ENCODE measurements at places on chromosomes 7 and 10.

- DNase-seq, result no peak
Measured at GRCh38 chr7:130398526-130399090, 18.3 kb downstream of the CPA1 start.

- no peak for DNase-seq
Measured at GRCh38 chr7:127251465-127252376, 1.0 kb downstream of the GRM8 start.

GRCh38 chr7:102140952-102141370 is 145.7 kb upstream of the SH2B2 start:
- peak; percentile 21 for DNase-seq

GRCh38 chr7:4277936-4278335 is 404.2 kb upstream of the FOXK1 start:
- DNase-seq, result no peak

GRCh38 chr7:111320133-111320532 is 229.2 kb downstream of the LRRN3 start:
- DNase-seq, result no peak

GRCh38 chr7:129561677-129562359 is 49.7 kb upstream of the NRF1 start:
- peak; percentile 43 for DNase-seq

- no peak for DNase-seq
Measured at GRCh38 chr10:91190876-91191583, 29.4 kb upstream of the PCGF5 start.

- no peak for DNase-seq
Measured at GRCh38 chr10:116720668-116721546, 21.5 kb downstream of the HSPA12A start.

DNA sequence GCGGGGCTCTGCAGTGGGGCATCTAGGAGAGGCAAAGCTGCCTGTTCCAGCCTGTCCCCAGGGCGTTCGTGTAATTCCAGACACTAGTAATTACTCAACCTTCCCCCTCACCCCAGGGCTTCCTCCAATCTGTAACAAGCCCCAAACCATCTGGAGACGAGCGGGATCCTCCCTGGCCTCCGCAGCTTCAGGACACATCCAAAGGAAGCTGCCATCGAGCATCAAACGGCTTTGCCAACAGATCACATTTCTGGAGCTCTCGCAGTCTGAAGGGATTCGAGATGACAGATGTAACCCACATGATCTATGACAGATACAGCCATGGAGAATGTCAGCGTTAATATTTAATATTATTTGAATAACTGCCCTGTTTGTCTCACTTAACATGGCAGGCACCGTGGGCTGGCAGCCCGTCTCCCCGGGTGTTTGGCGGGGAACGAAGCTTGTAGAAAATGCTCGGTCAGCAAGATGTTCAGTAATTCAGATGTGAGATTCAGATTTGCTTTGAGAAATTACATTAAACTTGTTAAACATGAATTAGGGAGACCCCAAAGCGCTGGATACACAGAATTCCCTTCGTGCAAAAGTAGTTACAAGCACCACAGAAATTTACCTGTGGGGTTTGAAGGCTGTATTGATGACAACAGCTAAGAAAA is 108.5 kb upstream of the C7orf33 start:
- no peak for DNase-seq

DNA sequence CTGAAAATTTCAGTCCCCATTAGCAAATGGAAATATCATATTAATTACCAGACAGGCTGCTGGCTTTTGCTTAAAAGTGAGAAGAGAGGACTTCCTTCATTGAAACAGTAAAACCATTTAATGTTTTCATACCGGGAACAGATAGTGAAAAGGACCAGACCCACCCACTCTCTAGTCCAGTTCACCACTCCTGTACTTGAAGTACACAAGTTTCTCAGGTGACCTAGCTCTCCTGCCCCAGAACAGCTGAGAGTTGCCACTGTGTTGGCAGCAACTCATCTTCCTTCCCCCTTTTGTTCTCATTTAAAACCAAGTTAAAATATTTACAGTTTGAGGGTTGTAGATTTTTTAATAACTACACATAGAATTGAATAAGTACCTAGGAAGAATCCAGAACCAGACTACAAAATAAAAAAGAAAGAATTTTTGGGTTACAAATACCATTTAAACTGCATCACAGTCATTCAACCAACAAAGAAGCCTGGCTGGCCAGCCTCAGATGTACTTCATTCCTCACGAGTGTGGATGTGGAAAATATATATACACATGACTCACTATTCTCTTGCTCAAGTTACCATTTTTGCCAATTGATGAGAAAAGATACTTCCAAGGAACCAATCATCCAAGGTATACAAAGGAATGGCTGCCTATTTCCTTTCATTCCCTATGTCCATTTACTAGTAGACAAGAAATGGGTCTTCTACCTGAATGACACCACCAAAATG is 68.1 kb downstream of the VPS41 start:
- no peak for DNase-seq

DNA sequence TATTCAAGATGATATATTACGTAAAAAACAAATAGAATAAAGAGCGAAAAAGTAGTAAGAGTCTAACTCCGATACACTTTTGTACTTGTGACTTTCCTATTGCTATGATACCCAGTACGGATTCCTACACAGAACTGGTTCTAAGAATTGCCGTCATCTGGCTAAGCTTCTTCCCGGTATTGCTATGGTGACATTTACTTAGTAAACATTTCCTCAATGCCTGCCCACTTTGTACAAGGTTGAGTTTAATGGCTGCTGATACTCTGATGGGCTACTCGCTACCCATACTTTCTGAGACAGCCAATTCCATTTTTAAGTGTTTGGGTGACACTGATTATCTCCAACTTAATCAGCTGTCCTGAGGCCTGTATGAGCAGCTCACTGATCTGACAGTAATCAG is 55.6 kb downstream of the OSBPL3 start:
- no peak for DNase-seq

DNA sequence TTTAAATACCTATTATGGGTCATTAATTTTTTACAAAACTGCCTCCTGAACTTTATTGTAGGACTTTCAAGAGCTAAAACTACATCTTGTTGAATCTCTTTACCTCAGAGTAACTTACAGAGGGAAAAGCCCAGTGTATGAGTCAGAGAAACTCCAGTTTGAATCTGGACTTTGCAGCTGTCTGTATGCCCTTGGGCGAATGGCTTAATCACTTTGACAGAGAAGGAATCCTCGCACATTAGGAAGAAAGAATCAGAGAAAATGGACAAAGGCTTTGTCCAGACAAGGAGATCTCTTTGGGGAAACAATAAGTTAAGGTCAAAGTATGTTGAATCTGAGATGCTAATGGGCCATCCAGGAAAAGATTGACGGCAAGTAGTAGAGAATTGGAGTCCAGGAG is 484.2 kb upstream of the CELF2 start:
- DNase-seq, result no peak
